ENCODE measurements at places on chromosomes 12 and 14. TPM values are rescaled to one million over a fixed set of nuclear protein-coding genes. Genes with fewer than 3 reads are reported as not detected.

Gene NTF3
- not detected for total RNA-seq

Gene SYT1
- 0.26 TPM for total RNA-seq

Gene LRP1-AS
- total RNA-seq: not detected

Gene AP1G2
- total RNA-seq: 44.4 TPM

GRCh38 chr12:94603434-94604365, 46.7 kb downstream of the TMCC3 start:
- peak; percentile 44 for DNase-seq

GRCh38 chr14:91929700-91930099, 17.8 kb downstream of the FBLN5 start:
- peak; percentile 60 for DNase-seq

- no peak for DNase-seq
Measured at GRCh38 chr14:59213368-59214315, 25.2 kb downstream of the DAAM1 start.

DNA sequence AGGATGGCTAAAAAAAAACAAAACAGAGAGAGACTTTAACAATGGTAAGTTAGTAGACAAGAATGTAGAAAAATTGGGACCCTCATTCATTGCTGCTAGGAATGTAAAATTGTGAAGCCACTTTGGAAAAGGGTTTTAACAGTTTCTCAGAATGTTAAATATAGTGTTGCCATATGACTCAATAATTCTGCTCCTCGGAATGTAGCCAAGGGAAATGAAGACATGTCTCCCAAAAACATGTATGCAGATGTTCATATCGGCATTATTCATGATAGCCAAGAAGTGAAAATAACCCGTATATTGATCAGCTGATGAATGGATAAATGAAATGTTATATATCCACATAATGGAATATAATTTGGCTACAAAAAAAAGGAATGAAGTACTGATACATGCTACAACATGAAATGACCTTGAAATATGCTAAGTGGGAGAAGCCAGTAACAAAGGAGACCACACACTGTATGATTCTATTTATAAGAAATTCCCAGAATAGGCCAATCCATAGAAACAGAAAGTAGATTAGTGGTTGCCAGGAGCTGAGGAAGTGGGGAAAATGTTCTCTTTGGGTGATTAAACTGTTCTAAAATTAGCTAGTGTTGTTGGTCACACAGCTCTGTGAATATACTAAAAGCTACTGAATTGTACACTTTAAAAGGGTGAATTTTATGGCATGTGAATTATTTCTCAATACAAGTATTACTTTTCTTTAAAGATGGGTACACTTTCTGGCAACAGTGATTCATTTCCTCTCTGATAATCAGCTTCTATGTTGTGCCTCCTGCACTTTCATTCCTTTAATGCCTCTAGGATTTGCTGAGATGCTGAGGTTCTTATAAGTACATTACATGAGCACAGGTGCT, 132.5 kb downstream of the DAAM1 start:
- peak; percentile 83 for DNase-seq

DNA sequence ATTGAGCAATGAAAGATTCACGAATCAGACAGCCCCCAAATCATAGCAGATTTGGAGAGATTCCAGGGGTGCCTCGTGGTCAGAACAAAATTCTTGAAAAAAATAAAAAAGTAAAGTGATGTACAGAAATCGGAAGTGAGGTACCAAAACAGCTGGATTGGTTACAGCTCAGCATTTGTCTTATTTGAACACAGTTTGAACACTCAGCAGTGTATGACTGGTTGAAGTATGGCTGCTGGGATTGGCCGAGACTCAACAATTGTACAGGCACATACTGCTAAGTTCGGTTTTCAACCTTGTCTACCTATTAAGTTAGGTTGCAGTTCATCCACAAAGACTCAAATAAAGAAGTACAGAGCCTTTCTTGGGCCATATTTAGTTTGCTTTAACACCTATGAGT, 865.4 kb upstream of the TMEM132C start:
- no peak for DNase-seq

- DNase-seq: no peak
Measured at GRCh38 chr12:81499809-81500208, 259.3 kb downstream of the PPFIA2 start.

GRCh38 chr14:73173092-73173735, 36.9 kb downstream of the PSEN1 start:
- DNase-seq: peak; percentile 48

DNA sequence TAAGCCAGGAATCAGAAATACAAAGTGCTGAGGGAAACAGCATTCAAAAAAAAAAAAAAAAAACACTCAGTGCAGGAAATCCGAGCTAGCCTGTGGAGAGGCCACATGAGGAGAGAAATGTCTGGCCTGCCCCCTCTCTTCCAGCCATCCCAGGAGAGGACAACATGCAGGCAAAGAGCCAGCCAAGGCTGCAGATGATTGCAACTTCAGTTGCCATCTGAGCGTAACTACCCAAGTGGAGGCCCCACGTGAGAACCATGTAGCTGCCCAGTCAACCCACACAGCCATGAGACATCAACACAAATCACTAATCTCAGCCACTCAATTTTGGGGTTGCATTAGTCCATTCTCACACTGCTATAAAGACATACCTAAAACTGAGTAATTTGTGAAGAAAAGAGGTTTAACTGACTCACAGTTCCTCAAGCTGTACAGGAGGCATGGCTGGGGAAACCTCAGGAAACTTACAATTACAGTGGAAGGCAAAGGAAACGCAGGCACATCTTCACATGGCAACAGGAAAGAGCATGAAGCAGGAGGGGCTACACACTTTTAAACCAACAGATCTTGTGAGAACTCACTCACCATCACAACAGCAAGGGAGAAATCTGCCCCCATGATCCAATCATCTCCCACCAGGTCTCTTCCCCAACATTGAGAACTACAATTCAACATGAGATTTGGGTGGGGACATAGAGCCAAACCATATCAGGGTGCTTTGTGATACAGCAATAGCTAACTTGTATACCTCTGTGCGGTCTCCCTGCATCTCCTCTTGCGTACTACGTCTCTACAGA, 161.1 kb downstream of the PIWIL1 start:
- no peak for DNase-seq

DNA sequence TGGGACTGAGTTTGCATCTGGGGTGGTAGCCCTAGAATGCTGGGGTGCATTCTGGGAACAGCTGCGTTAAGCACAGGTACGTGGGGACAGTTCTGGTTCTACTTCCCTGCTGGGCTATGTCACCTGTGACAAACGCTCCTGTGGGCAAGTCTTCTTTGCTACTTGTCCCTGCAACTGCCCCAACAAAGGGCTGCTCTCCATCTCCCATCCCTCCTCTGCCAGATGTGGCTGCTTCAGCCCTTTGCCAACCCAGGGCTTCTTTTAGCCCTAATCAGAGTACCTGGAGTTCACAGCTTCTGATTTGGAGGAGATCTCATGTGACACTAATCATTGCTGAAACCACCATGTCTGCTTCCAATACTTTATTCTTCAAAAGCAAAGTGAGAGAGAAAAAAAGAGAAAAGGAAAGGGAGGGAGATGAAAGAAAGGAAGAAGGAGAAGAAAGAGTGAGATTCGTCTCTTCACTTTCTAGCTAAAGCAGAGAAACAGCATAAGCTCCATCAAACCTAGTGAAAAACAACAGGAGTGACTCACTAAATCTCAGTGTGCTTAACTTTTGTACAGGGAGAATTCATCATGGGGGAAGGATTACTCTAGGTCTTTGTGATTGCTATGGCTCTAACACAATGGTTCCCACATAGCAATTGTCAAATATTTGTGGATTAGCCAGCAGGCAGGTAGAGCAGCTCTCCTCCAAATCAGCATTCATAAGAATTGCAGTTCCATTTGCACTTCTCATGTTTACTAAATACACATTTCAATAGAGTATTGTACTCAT, 174.8 kb downstream of the LRIG3 start:
- DNase-seq: peak; percentile 13

DNA sequence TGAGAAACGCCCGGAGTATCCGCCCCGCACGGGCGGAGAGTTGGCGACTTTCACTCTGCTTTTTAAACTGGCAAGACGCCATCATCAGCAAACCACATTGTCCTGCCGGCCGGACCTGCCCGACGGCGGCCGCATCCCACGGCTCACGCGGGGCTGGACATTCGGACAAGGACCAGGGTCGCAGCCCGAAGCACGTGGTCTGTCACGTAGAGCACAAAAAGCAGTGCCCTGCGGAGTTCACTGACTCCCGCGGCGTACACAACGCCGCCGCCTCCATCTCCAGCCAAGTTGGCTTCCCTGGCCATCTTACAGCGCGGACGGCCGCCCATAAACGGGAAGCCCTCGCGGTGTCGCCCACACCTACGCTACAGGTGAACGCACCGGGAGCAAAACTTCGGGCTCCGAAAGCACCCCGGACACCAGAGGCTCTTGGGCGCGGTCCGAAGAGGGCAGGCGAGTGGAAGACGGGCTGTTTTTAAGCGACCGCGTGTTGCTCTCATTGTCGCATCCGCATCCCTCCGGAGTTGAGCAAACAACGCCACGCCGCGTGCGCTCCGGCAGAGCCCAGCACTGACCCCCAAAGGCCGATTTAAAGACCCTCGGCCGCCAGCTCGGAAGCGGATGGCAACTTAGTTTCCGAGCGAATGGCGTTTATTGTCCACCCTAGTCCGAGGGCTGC, 966 bp downstream of the SINHCAF start:
- DNase-seq: peak; percentile 29

Measured in bronchial epithelial cell (primary cell).